ENCODE measurements at places on chromosomes 2 and 18. TPM values are rescaled to one million over a fixed set of nuclear protein-coding genes. Genes with fewer than 3 reads are reported as not detected.

The SP140 gene
- total RNA-seq: 0.60 TPM

DNA sequence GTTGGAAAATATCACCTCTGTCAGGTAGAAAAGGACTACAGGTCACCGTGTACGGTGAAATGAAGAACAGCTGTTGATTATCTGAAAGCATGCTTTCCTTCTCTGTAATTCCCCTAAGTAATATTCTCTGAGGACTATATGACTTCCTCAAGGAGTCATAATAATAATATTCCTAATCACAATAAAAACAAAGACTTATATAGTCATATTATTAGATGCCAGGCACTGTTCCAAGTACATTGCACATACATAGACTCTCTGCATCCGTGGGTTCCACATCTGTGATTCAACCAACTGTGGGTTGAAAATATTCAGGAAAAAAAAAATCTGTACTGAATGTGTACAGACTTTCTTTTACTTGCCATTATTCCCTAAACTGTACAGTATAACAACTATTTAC lies 512.4 kb upstream of the ID2 start:
- peak overlapping the region; percentile 89 for H3K27ac ChIP-seq
- no peaks in the 10 kb centered on the region for H3K27me3 ChIP-seq
- H3K4me3 ChIP-seq: no peak overlapping the region
- no peak for DNase-seq
- H3K4me1 ChIP-seq: peaks cover 60% of the 10 kb centered on the region
- H3K36me3 ChIP-seq: no peaks in the 10 kb centered on the region

The ATOH8 gene
- 2.7 TPM for total RNA-seq

- DNase-seq: no peak
- H3K36me3 ChIP-seq: peaks cover 4% of the 10 kb centered on the region
- H3K4me1 ChIP-seq: peaks cover 67% of the 10 kb centered on the region
- H3K27me3 ChIP-seq: no peaks in the 10 kb centered on the region
These were observed 29.9 kb downstream of the HK2 start for GRCh38 chr2:74863802-74864248.

The IDH1 gene
- 75.9 TPM for total RNA-seq

- DNase-seq: no peak
- H3K36me3 ChIP-seq: peaks cover 19% of the 10 kb centered on the region
- H3K27ac ChIP-seq: peak overlapping the region; percentile 79
- peak overlapping the region; percentile 65 for H3K4me3 ChIP-seq
These were observed 488 bp upstream of the RHOB start for GRCh38 chr2:20446255-20446916.

GRCh38 chr2:80114812-80115211 lies 189.7 kb downstream of the LRRTM1 start:
- H3K27ac ChIP-seq: no peak overlapping the region
- no peaks in the 10 kb centered on the region for H3K27me3 ChIP-seq
- no peak overlapping the region for H3K4me3 ChIP-seq
- no peak for DNase-seq
- H3K4me1 ChIP-seq: no peaks in the 10 kb centered on the region
- H3K36me3 ChIP-seq: no peaks in the 10 kb centered on the region

DNA sequence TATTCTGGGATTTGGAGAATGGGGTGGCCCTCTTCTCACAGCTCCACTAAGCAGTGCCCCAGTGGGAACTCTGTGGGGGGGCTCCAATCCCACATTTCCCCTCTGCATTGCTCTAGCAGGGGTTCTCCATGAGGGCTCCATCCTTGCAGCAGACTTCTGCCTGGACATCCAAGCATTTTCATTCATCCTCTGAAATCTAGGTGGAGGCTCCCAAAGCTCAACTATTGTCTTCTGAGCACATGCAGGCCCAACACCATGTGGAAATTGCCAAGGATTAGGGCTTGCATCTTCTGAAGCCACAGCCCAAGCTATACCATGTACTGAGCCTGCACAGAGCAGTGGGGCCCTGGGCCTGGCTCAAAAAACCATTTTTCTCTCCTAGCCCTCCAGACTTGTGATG lies 162.4 kb upstream of the CWC22 start:
- DNase-seq: no peak
- no peak overlapping the region for H3K4me3 ChIP-seq
- no peaks in the 10 kb centered on the region for H3K27me3 ChIP-seq
- no peaks in the 10 kb centered on the region for H3K36me3 ChIP-seq

The GMCL1 gene
- 13.6 TPM for total RNA-seq

The ALLC gene
- not detected for total RNA-seq

GRCh38 chr2:18684206-18685038 lies 95.1 kb upstream of the NT5C1B start:
- no peak overlapping the region for H3K27ac ChIP-seq
- H3K36me3 ChIP-seq: no peaks in the 10 kb centered on the region
- peaks cover 19% of the 10 kb centered on the region for H3K27me3 ChIP-seq
- no peak overlapping the region for H3K4me3 ChIP-seq
- DNase-seq: no peak

The CMPK2 gene
- 0.95 TPM for total RNA-seq

GRCh38 chr2:118202707-118203303 lies 114.5 kb downstream of the INSIG2 start:
- no peaks in the 10 kb centered on the region for H3K36me3 ChIP-seq
- DNase-seq: no peak
- peaks cover 35% of the 10 kb centered on the region for H3K27me3 ChIP-seq
- no peaks in the 10 kb centered on the region for H3K4me1 ChIP-seq
- no peak overlapping the region for H3K27ac ChIP-seq

- no peaks in the 10 kb centered on the region for H3K27me3 ChIP-seq
- peak; percentile 68 for DNase-seq
- peaks cover 15% of the 10 kb centered on the region for H3K4me1 ChIP-seq
- H3K27ac ChIP-seq: peak overlapping the region; percentile 91
- no peak overlapping the region for H3K4me3 ChIP-seq
- no peaks in the 10 kb centered on the region for H3K36me3 ChIP-seq
These were observed 90.0 kb upstream of the HS6ST1 start for GRCh38 chr2:128408349-128409305.

The B3GNT7 gene
- total RNA-seq: 1.9 TPM

DNA sequence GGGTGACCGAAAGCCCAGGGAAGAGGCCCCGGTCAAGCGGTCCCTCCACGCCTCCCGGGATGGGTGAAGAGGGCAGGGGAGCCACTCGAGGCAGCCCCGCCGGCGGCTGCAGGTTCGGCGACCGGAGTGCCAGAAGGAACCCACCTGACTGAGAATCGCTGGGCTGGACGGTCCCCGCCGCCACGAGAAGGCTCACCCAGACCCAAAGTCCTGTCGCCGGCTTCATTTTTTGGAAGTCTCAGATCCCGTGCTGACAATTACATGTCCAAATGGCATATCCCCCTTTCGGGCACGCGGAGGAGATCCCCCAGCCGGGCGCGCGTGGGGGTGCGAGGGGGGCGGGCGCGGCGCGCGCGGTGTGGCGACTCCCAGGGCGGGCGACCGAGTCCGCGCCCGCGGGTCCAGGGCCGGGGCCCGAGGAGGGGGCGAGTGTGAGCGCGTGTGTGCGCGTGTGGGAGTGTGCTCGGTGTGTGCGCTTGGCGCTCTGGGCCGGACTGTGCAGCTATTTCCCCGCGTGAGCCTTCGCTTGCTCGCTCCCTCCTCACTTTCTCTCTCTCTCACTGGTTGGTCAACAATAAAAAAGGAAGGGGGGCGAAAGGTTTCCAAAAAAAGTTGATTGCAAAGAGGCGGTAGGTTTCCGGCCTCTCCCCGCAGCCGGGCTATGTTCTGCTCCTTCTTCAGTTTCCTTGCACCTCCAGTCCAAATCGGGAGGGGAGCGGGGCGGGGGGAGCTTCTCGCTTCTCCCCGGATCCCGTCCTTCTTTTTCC lies at the start of gene ERBB4:
Gene ERBB4, minus strand, starts transcription at position 498 of the 767 bp plus-strand sequence. Its CDS starts 272 bp downstream, at position 226.
- no peak within 1 kb of the TSS for H3K27ac ChIP-seq
- H3K4me3 ChIP-seq: peak within 1 kb of the TSS; percentile 87
- H3K27me3 ChIP-seq: peaks cover 16% of the 10 kb centered on the region

DNA sequence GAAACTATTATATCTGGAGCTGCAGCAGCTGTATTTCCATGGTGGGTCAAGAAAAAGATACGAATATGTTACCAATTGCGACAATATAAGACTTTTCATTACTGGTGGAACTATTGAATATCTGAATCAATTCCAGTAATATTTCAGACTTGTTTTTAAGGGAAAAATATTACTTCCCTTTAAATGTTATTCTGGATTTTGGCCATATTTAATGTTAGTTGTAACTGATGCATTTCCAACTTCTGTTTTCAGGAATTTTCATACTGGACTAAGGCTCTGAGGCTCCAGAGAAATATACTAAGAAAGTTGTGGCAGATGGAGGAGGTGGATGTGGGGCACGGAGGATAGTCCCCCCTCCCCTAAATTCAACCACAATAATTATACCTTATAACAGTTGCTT lies 555.2 kb upstream of the SETBP1 start:
- no peak overlapping the region for H3K27ac ChIP-seq
- peaks cover 35% of the 10 kb centered on the region for H3K4me1 ChIP-seq
- no peak for DNase-seq
- no peaks in the 10 kb centered on the region for H3K36me3 ChIP-seq
- H3K4me3 ChIP-seq: no peak overlapping the region

DNA sequence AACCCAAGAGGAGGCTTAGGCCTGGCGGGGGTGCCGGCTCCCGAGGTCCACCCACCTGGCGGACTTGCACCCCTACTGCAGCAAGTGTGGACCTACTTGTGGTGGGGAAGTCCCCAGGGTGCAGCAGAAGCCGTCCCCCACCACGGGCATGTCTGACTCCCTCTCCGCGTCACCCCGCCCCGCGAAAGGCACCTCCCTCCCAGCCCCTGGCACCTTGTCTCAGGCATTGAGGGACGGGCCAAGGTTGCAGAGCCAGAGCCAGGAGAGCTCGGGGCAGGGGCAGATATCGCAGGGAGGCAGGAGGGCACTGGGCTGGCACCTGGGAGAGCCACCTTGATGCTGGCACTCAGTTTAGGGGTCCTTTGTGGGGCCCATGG lies 19.0 kb downstream of the CROCC2 start:
- H3K36me3 ChIP-seq: peaks cover 4% of the 10 kb centered on the region
- peaks cover 8% of the 10 kb centered on the region for H3K4me1 ChIP-seq
- no peak overlapping the region for H3K4me3 ChIP-seq
- DNase-seq: peak; percentile 90

The BCL2 gene
- 4.2 TPM for total RNA-seq

DNA sequence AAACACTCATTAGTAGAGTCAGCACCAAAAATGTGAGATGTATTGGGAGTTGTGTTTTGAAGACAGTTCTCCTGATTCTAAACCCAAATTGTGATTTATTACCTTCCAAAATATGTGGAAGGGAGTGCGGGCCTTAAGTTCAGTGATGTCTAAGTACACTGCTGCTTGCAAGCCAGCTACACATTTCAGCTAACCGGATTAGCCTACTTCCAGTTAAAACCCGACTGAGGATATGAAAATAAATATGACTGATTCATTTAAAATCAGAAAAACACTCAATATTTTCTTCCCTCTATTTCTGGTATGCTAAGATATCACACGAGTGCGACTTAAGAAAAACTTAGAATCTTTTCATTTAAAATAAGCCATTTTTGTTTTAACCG lies 907 bp downstream of the FHL2 start:
- peaks cover 67% of the 10 kb centered on the region for H3K4me1 ChIP-seq
- peak overlapping the region; percentile 93 for H3K27ac ChIP-seq
- H3K4me3 ChIP-seq: peak overlapping the region; percentile 94
- no peak for DNase-seq
- peaks cover 16% of the 10 kb centered on the region for H3K36me3 ChIP-seq

- peaks cover 9% of the 10 kb centered on the region for H3K4me1 ChIP-seq
- peak overlapping the region; percentile 6 for H3K27ac ChIP-seq
- peaks cover 24% of the 10 kb centered on the region for H3K27me3 ChIP-seq
- no peak for DNase-seq
These were observed 56.4 kb upstream of the SEMA4C start for GRCh38 chr2:96926236-96926635.

The SPP2 gene
- total RNA-seq: not detected

- H3K27ac ChIP-seq: peak overlapping the region; percentile 92
- DNase-seq: no peak
- H3K4me1 ChIP-seq: peaks cover 100% of the 10 kb centered on the region
- H3K4me3 ChIP-seq: no peak overlapping the region
These were observed 119.5 kb upstream of the ZFP36L2 start for GRCh38 chr2:43345872-43346271.

DNA sequence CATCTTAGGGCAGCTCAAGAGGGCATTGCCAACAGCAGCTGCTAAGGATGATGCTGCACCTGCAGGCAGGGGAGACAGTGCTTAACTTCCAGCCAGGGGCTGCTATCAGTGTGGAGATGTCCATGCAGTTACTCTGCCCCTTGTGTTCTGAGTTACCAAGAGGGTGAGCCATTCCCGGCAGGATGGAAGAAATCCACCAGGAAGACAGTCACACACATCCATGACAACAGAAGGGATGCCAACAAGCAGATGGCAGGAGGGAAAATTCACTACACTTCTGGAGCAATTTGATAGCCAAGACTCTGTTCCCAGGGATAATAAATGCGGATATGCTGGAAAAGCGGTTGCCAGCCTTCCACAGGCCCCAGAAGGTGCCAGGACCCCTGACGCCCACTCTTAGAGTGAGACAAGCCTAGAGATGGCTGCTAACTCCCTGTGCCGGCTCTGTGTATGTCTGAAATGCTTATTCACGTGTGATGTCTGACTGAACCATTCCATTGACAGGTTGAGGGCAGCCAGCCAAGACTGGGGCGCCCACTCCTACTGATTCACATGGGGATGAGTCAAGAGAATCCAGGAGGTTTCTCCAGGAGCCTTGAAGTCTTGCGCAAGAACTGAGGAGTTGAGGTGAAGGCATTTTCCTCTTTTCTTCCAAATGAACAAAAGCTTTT lies 24.5 kb downstream of the LOXHD1 start:
- peaks cover 29% of the 10 kb centered on the region for H3K27me3 ChIP-seq
- no peak overlapping the region for H3K4me3 ChIP-seq
- no peaks in the 10 kb centered on the region for H3K4me1 ChIP-seq

DNA sequence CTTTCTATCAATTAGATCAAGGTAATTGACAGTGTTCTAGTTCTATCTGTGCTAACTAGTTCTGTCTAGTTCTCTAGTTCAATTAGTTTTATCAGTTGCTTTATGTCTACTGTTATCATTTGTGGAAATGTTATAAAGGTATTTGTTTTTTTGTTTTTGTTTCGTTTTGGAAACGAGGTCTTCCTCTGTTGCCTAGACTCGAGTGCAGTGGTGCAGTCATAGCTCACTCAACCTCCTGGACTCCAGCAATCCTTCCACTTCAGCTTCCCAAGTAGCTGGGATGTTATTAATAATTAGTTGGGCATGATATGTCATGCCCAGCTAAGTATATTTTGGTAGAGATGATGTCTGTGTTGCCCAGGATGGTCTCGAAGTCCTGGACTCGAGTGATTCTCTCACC lies 1682.8 kb upstream of the LRRTM1 start:
- H3K4me3 ChIP-seq: no peak overlapping the region
- no peaks in the 10 kb centered on the region for H3K4me1 ChIP-seq
- no peaks in the 10 kb centered on the region for H3K36me3 ChIP-seq
- H3K27ac ChIP-seq: no peak overlapping the region
- DNase-seq: no peak

GRCh38 chr2:44949329-44950151 lies 8.0 kb downstream of the SIX3 start:
- DNase-seq: peak; percentile 77
- no peaks in the 10 kb centered on the region for H3K36me3 ChIP-seq
- H3K4me3 ChIP-seq: peak overlapping the region; percentile 19

- peaks cover 13% of the 10 kb centered on the region for H3K36me3 ChIP-seq
- no peak overlapping the region for H3K4me3 ChIP-seq
- H3K4me1 ChIP-seq: no peaks in the 10 kb centered on the region
- H3K27me3 ChIP-seq: no peaks in the 10 kb centered on the region
- no peak for DNase-seq
- H3K27ac ChIP-seq: no peak overlapping the region
These were observed 20.0 kb upstream of the FBLN7 start for GRCh38 chr2:112118148-112118547.
